AG08396 (cell line): ENCODE measurements at places on chromosomes 4 and X.
A peak's percentile ranks its signal among the peaks of the same experiment; 100 is the strongest.

- no peak for DNase-seq
These were observed 47.2 kb downstream of the FGFBP1 start for GRCh38 chr4:15891312-15891711.

GRCh38 chr4:155241664-155242063 lies 33.2 kb downstream of the NPY2R start:
- DNase-seq = no peak

- no peak for DNase-seq
These were observed 795.2 kb downstream of the PCDH18 start for GRCh38 chr4:136737066-136737465.

GRCh38 chr4:123870216-123870876 lies 473.8 kb downstream of the SPRY1 start:
- DNase-seq = no peak

GRCh38 chr4:183469936-183470335 lies 25.5 kb downstream of the CDKN2AIP start:
- DNase-seq = no peak

DNA sequence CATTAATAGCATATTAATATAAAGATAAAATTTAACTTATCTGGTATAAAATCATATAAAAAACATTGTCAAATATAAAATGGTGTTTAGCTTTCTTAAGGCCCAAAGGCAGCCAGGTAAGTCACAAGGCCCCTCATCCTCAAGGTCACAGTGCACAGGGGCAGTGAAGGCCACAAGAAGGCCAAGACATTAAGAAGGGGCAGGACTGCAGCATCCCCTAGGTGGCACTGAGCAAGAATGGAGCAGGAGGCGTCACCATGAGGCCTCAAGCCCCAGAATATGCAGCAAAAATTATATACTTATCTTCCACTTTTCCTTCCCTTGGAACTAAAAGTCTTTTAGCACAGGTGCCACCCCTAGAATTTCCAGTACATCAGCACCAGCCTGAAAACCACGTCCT lies 49.5 kb upstream of the MAGEA8 start:
- no peak for DNase-seq

- no peak for DNase-seq
These were observed 119.3 kb downstream of the CRLF2 start for GRCh38 chrX:1093121-1093520.

DNA sequence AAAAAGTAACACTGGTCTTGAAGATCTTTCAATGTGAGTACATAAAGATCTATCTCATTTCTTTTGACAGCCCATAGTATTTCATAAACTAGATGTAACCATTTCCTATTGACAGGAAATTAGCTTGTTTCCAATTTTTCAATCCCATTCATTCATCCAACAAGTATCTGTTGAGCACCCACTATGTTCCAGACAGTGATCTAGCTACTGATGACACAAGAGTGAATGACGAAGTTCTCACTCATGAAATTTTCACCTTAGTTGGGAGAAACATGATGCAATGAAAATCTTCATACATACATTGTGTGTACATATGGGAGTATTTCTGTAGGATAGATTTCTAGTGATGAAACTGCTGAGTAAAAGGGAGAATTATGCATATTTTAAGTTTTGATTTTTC lies 1.7 kb downstream of the CD38 start:
- DNase-seq = no peak

GRCh38 chrX:107716118-107716684 lies 59.4 kb downstream of the TSC22D3 start:
- peak; percentile 57 for DNase-seq

GRCh38 chrX:107775734-107776511 lies at the start of gene TSC22D3:
TSC22D3 (minus strand) TSS chrX:107775787; CDS start chrX:107775419, 368 bp downstream.
- DNase-seq = peak; percentile 73

GRCh38 chrX:31436424-31436823 lies 364.6 kb upstream of the FTHL17 start:
- DNase-seq = no peak

DNA sequence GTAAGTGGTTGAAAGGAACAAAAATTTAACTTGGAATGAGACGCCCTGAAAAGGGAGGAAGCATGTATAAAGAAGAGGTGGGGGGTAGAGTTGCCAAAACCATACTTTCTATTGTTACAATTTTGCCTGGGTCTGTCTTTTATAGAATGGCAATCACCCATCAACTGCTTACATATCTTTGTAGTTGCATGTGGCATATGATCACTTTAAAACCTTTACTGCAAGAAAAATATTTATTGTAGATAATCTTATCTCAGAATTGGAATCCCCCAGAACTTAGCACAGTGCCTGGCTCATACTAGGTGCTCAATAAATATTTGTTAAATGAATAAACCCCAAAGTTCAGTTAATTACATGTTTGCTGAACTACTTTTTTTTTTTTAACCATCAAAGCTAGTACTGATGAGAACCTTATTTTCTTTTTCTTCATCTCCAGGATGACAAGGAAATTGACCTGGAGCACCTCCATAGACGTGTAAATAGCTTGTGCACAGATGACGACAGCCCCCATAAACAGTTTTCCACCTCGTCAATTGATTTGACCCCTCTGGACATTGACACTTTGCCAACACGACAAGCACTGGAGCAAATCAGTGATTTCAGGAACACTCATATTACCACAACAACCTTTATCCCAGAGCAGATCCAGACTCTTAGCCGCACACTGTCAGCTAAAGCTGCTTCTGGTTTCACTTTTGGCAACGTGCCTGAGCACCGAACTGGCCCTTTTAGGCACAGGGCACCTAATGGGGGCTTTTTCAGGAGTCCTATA lies 56.7 kb upstream of the ATOH1 start:
- no peak for DNase-seq

DNA sequence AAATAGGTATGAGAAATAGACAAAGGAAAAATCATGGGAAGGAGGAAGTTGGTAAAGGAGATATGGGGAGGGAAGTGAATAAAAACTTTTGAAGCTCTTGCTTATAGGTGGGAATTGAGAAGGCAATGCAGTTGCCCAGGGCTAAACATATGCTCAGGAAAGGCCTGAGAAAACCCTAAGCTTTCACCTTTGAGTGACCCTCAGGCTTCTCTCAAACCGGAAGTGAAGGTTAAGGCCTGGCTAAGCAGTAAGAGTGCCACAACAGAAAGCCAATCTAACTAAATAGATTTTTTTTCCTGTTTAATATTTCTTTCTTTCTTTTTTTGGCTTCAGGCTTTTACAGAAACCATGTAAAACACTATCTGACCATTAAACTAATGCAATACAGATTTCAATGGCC lies 69.5 kb upstream of the GABRA3 start:
- DNase-seq = no peak

DNA sequence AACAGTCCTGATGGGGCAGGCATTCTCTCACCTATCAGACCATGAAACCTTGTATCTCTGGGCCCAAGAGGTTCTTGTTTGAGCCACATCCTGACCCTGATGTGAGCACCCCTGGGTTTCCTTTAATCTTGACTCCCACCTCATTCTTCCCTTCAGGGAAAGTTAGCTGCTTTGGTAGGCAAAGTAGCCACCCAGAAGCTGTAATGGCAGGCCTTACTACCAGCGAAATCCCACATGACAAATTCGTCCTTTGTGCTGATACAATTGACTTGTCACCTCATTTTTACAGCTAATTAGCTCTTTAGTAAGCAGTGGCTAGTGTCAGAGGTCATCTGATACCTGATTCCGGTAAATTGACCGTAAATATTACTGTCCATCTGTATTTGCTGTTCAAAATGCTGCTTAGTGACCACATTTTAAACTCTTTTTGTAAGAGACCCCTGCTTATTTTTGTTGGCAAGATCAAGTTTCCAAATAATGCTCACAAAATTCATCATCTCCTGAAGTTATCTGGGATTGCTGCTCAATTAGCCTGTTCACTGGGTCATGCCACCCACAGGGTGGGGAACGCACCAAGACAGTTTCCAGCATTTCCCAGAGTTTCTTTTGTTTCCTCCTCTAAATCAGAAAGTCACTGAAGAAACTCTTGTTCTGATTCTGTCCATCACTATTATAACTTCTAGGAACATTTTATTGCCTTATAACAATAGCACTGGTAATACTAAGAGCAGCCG lies 329.7 kb downstream of the GPAT3 start:
- no peak for DNase-seq

DNA sequence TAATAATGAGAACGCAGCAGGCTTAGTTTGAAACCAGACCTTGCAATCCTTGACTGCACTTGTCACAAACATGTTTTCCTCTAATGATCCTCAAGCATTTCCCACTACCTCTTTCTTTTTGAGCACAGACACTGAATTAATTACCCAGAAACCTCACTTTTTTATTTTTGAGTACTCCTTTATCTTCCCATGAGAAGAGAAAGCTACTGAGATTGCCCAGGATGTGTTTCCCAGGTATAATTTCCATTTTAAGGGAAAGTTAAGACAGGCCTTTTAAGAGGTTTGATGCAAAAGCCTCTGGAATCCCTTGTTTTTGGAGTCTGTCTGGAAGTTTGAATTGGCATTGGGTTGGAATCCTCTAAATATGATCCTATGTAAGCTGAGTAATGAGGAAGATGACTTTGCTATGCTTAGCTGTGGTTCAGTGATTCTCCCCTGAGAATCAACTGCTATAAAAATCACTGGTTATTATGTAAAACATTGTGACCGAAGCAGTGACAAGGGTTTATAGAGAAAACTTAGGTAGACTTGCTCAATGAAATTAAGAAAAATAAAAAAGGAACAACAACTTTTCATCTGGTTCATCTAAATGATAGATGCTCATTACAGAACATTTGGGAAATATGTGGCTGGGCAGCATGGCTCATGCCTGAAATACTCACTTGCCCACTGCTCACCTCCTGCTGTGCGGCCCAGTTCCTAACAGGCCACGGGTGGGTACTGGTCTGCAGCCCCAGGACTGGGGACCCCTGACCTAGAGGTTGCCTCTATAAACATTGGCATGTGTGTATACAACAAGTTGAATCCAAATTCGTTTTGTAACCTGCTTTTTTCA lies 10.8 kb upstream of the RHOH start:
- no peak for DNase-seq

- DNase-seq = no peak
These were observed 17.7 kb downstream of the FOXR2 start for GRCh38 chrX:55640854-55641253.

- no peak for DNase-seq
These were observed 89.1 kb upstream of the TET2 start for GRCh38 chr4:105057370-105058105.

DNA sequence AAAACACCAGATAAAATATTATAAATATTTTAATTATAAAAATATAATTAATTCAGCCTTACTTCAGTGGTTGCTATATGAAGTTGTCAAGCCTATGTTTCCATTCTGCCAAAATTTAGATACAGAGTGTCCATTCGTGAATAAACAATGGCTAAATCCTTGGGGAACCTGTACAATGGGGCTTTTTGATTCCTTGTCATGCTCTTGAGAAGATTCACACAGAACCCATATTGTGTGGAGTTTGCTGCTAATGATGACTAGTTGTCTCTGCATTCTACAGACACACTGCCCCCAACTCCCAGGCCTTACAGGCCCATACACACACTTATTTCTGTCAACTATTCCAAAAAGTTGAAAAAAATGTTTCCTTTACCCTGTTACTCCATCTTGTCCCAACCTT lies 33.4 kb upstream of the MAGEC2 start:
- DNase-seq = no peak

DNA sequence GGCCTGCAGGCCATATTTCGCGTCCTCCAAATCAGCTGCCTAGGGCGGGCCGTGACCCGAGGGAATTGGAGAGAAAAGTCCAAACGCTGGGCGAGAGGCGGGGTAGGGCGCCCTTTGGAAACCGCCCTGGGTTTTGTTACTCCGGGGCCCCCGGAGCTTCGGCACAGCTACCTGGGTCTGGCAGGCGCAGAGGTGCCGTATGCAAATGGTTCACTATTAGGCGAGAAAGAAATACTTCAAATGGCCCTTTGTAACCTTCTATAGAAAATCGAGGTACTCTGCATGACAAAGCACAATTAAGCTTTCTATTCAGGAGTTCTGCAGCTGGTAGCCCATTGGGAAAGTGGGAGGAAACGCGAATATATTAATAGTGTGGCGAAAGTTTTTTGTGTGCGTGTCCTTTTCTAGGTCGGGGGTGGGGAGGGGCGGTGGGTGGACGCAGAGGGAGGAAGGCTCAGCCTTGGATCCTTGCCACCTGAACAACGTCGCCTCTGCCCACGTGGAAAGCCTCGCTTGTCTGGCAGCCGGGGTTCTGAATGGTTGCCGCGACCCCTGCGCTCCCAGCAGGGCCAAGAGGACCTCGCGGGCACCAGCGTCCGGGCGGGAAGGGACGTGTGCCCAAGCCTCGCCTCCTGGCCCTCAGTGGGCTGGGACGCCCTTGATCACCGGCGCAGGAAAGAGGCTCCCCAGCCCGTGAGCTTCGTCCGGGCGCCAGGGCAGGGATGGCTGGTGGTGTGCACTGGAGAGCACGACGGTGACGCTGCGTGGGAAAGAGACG lies 9.5 kb downstream of the GSX2 start:
- DNase-seq = no peak

- DNase-seq = no peak
These were observed 41.1 kb downstream of the REELD1 start for GRCh38 chr4:146255463-146255862.

- no peak for DNase-seq
These were observed 69.6 kb upstream of the PCDH18 start for GRCh38 chr4:137601934-137602333.

DNA sequence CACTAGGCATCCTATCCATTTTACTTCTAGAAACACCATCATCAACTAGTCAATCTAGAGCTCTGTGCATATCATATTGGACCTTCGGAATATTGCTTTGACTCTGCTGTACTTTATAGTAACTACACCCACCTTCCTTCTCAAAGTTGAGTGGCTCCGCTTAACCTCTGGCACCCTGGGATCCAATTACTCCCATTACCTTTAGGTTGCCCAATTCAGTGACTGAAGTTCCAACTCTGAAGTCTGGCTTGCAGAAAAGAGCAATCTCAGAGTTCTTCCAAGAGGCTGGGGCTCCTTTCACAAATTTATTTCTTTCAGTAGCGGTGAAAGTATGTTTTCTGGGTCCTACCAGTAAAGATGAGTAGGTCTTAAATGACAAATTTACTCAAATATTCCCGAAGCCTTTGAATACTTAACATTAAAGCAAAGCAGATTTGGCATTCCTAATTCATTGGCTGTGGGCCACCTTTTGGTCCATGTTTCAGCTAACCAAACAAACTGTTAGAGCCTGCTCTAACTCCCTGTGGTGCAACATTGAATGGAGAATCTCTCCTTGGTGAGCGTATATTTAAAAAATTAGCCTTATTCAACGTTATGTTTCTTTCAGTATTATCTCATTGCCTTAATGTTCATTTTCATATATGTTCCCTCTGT lies 1215.8 kb downstream of the RAPGEF2 start:
- DNase-seq = no peak

- peak; percentile 24 for DNase-seq
These were observed 122.5 kb downstream of the SPATA18 start for GRCh38 chr4:52173470-52174045.

DNA sequence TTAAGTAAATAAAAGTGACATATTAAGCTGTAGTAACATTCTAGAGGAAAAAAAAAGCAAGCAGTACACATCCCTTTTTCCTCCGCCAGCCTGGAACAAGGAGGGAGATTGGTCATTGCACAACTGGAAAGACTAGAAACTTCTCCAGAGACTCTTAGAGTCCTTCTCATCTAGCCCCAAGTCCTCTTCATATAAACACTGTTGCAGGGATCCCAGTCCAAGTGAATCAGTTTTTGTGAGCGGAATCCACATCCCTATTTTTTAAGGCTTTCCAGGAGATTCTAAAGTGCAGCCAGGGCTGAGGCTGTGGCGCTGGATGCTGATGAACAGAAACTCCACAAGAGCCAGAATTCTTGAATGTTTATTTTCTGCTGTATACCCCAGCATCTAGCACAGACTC lies 23.8 kb downstream of the REELD1 start:
- no peak for DNase-seq
